ENCODE measurements at places on chromosomes 12 and 14.

- no peak for DNase-seq
Measured at GRCh38 chr12:108313606-108314351, 25.3 kb downstream of the CMKLR1 start.

GRCh38 chr14:49056021-49056420 lies 530.2 kb downstream of the RPS29 start:
- DNase-seq = peak; percentile 57

- peak; percentile 26 for DNase-seq
Measured at GRCh38 chr12:122190842-122191668, 8.1 kb downstream of the LRRC43 start.

DNA sequence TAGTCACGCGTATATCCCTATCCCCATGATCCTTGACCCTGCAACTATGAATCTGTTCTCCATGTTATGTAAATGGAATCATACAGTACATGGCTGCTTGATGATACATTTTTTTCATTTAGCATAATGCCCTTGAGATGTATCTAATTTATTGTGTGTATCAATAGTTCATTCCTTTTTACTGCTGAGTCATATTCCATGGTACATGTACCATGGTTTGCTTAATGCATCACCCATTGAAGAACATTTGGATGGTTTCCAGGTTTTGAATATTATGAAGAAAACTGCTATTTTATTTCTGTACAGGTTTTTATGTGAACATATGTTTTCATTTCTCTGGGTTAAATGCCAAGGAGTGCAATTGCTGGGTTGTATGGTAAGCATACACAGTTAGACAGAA lies 4.0 kb upstream of the RNASE10 start:
- no peak for DNase-seq

- DNase-seq = peak; percentile 91
Measured at GRCh38 chr14:55123101-55123500, 6.0 kb upstream of the LGALS3 start.

DNA sequence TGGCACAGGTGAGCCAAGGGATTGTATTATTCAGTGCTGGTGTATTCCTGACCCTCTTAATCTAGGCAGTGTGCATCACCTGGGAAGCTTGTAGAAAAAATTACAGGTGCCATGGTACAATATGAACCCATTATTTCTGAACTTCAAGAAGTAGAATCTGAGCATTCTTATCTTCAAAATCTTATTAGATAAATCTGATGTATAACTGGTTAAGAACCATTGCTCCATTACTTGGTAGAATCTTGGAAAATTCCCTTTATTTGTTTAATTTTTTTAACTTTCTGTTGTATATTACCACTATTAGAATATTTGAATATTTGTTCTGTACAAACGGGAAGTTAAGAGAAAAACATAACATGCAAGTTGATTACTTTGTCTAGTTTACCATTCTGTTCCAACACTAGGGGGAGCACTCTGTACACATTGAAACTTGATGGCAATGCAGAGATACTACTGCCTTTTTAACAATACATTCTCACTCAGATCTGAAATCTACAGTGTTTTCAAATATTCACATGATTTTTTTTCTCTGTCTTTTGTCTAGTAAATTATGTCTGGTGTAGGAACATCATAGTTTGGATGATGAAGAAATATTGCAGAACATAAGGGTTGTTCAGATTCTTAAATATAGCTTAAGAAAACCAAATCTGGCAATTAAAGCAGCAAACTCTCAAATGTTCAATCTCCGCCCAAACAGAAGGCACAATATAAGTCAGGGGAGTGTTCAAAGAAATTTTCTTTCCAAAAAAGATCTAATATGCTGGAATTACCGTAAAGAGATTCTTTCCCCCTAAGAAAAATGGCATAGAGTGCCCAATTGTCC lies 196.6 kb downstream of the PCNX1 start:
- DNase-seq = peak; percentile 55

DNA sequence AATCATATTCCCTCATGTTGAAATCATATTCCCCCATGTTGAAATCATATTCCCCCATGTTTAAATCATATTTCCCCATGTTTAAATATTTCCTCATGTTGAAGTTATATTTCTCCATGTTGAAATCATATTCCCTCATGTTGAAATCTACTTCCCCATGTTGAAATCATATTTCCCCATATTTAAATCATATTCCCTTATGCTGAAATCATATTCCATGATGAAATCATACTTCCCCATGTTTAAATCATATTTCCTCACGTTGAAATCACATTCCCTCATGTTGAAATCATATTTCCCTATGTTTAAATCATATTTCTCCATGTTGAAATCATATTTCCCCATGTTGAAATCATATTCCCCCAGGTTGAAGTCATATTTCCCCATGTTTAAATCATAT lies 34.6 kb upstream of the ADGRD1 start:
- DNase-seq = no peak

DNA sequence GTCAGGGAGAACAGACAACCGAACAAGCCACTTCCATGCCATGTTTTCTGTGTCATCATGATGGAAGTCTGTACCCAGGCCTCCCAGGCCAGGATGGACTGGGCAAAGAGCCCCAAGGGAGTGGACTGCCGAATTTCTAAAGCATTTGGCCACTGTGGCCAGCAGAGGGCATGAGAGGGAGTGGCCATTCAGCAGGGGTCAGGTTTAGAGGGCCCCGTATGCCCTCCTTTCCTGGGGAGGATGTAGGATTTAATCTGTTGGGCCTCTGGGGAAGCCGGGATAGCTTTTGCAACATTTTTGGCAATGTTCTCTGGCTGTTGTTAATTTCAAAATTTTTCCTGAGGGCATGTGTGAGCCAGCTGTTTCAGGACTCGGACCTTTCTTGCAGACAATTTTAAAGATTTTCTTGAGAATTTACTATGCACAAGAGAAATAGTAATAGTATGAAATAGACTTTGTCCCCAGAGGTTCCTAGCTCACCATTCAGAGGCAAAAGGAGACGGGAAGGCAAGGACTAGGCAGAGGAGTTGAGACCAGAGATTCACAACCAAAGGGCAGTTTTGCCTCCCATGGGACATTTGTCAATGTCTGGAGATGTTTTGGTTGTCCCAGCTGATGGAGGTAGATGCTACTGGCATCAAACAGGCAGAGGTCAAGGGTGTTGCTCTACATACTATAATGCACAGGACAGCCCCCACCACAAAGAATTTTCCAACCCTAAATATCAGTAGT lies 18.0 kb downstream of the ACACB start:
- DNase-seq = no peak

DNA sequence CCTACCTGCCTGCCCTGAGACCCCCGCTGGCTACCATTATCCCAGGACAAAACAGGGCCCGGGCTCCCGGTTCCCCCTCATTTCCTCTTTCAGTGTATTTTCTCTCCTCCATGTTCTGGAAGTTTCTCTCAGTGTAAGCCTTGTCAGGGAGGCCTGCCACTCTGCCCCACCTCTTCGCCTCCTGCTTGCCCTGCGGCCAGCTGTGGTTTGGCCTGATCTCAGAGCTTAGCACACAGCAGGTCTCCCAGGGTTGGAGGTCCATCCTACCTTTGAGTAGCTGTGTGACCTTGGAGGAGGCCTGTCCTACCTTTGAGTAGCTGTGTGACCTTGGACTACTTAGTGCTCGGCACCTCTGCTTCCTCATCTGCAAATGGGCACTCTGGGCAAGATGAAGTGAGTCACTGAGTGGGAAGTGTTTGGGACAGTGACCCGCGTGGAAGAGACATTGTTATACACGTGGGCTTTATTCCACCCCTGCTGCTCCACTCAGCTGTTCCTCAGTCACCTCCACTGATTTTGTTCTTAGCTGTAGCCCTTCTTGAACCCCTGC lies 212.7 kb downstream of the ZFP36L1 start:
- no peak for DNase-seq

GRCh38 chr14:47189911-47190484 lies 485.4 kb downstream of the MDGA2 start:
- DNase-seq = no peak

DNA sequence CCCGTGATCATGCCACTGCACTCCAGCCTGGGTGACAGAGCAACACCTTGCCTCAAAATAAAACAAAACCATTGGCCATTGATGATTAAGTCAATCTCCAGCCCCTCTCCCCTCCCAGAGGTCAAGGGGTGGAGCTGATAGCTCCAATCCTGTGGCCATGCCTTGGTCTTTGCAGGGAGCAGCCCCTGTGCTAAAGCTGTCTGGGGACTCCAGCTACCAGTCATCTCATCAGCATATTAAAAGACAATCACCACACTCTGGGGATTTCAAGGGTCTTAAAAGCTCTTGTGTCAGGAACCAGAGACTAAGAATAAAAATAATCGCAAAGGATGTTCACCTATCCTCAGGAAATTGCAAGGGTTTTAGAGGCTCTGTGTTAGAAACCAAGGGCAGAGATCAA lies 30.6 kb downstream of the HCAR2 start:
- no peak for DNase-seq

DNA sequence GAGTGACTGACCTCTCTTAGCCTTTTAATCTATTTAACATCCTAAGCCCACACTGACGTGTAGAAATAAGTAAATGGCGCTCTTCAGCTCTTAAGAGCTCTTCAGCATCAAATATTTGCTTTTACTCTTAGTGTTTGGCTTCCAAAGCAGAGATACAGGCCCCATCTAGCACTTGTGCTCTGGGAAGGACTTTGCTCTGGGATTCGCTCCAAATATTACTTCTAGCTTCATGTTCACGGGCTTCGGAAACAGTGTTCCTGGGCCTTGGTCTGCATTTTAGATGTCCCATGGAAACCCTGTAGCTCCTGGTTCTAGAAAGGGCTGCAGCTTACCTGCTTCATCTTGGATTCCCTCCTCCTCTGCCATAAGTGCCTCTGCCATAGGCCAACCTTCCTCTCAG lies 2.7 kb upstream of the NKX2-8 start:
- DNase-seq = no peak

GRCh38 chr14:34474187-34474679 lies 12.2 kb upstream of the SPTSSA start:
- no peak for DNase-seq

DNA sequence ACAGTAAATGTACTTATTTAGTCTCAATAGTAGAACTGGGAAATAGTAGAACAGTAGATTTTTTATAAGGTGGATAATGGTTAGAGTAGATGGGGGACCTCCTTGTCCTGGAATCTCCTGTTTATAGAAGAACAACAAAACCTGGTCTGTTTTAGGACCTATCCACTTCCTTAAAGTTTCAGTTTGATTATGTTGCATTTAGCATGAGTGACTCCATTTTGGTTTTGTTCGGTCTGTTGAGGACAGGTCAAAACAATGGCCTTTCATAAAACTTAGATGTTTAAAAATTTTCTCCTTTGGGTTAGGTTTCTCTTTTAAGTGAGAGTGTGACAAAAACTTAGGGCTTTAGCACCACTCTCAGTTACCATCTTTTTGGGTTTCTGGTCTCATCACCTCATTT lies 308.9 kb downstream of the BTG1 start:
- DNase-seq = no peak

DNA sequence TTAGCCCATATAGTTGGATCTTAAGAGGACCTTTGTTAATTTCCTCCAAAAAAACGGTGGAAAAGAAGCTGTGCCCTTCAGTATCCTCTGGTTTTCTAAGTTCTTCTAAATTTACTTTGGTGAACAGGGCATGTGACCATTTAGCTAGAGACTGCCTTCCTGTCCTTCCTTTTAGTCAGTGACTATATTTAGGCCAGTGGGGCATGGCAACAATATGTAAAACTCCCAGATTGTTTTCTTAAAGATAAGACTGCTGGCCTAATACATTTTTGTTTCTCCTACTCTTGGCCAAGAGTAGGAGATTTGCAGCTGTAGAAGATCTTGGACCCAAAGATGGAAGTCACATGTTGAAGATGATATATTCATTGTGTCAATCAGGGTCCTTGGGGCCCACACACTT lies 325.1 kb upstream of the DCN start:
- no peak for DNase-seq

GRCh38 chr14:59919570-59920377 lies at the start of gene LRRC9:
LRRC9 (plus strand) TSS chr14:59920144.
- peak; percentile 3 for DNase-seq

DNA sequence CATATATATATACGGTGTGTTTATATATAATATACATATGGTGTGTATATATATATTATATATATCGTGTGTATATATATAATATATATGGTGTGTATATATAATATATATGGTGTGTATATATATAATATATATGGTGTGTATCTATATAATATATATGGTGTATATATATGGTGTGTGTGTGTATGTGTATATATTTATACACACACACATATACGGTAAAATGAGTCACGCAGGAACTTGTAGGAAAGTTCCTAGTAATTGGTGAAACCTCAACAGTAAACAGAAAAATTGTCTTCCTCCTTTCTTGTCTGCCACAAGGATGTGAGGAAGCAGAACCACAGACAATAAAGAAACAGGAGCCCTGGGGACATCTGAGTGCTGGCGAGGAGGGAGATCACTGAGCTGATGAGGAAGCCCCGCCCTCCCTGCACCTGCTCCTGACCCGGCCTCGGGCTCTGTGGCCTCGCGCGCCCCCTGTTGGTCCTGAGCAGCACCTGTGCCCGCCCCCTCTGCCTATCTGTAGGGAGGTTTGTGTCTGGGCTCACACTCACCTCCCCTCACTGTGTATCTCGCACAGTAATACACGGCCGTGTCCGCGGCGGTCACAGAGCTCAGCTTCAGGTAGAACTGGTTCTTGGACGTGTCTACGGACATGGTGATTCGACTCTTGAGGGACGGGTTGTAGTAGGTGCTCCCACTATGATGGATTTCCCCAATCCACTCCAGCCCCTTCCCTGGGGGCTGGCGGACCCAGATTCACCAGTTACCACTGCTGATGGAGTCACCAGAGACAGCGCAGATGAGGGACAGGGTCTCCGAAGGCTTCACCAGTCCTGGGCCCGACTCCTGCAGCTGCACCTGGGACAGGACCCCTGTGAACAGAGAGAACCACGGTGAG lies 1079.4 kb downstream of the TMEM121 start:
- DNase-seq = no peak

GRCh38 chr12:15118955-15119354 lies 102.3 kb downstream of the RERG start:
- no peak for DNase-seq

GRCh38 chr12:121530600-121531355 lies 50.0 kb downstream of the KDM2B start:
- DNase-seq = peak; percentile 56

GRCh38 chr14:29163109-29163508 lies 396.5 kb downstream of the FOXG1 start:
- no peak for DNase-seq

- DNase-seq = no peak
Measured at GRCh38 chr14:106872611-106873446, 1346.4 kb downstream of the TMEM121 start.

- DNase-seq = no peak
Measured at GRCh38 chr12:107304588-107305532, 211.5 kb upstream of the CRY1 start.

Measured in fibroblast of skin of abdomen (primary cell).